ENCODE measurements at places on chromosomes 7 and 10.
A peak's percentile ranks its signal among the peaks of the same experiment; 100 is the strongest.

DNA sequence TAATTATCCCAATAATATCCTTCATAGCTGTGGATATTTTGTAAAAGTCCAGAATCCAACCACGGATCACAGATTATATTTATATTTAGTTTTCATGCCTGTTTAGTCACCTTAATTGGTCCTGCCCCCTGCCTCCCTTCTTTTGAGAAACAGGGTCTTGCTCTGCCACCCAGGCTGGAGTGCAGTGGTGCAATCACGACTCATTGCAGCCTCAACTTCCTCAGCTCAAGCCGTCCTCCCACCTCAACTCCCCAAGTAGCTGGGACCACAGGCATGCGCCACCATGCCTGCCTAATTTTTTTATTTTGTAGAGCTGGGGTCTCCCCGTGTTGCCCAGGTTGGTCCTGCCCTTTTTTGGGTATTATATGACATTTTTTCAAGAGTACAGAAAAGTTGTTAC lies 129.4 kb downstream of the KAT6B start:
- no peak for DNase-seq

- DNase-seq, result no peak
Measured at GRCh38 chr7:137715533-137715932, 131.2 kb downstream of the DGKI start.

DNA sequence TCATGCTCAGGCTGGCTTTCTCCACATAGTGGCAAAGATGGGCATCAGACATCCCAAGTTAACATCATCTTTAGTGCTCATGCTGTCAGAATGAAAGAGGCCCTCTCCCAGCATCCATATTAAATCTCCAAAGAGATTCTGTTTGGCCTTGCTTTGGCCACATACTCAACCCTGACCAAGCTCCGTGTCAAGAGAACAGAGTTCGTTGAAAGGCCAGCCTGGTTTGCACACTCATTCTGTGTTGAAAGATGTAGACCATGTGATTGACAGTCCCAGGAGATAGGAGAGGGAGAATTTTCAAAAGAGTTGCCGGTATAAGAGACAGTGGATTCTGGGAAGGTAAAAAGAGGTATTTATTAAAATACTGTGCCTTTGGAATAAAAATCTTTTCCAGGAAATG lies 19.7 kb downstream of the MET start:
- DNase-seq, result no peak

DNA sequence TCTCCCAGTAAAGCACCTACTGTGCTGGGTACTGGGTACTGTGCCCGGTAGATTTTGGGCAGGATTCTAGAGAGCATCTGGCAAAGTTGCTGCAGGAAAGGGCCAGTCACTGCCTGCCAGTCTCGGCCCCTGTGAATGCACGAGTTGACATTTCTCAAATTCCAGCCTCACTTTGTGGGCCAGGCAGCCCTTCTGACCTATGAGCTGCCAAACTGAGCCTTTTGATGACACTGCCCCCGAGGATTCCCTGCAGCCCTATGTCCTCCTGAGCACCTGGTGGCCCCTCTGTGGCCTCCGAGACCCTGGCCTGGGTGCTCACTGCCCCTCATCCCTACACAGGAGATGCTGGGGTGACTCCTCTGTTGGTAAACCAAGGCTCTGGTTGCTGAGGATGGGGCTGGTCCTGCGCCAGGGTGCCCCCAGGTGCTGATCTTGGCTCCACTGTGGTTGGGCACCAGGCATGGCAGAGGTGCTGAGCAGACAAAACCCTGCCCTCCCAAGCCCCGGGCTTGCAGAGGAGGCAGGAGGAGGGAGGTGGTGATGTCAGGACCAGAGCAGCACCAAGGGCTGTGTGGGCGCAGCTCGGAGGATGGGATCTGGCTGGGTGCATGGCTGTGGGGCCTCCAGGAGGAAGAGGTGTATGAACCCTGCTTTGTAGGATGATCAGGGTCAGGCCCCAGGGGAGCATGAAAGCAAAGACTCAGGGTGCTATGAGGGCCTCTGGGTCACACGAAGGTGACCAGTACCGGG lies 16.2 kb downstream of the LHPP start:
- DNase-seq, result no peak

GRCh38 chr7:74037609-74038008 lies 9.6 kb downstream of the ELN start:
- DNase-seq, result no peak

DNA sequence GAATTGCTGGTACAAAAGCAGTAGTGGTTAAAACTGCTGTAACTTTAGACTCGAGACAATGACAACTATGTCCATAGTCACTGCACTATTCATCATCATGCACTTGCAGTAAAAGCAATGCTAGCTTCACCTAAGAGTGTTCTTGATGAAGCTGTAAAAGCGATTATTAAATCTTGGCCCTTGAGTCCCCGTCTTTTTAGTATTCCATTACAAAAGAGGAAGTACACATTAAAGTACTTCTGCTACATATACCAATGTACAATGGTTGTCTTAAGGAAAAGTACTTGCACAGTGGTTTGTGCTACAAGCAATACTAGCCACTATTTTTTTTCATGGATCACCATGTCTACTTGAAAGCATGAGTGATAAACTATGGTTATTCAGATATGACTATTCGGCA lies 78.3 kb downstream of the ATAD1 start:
- no peak for DNase-seq

GRCh38 chr7:5629941-5630340 lies 151.5 kb downstream of the RNF216 start:
- DNase-seq, result peak; percentile 55

DNA sequence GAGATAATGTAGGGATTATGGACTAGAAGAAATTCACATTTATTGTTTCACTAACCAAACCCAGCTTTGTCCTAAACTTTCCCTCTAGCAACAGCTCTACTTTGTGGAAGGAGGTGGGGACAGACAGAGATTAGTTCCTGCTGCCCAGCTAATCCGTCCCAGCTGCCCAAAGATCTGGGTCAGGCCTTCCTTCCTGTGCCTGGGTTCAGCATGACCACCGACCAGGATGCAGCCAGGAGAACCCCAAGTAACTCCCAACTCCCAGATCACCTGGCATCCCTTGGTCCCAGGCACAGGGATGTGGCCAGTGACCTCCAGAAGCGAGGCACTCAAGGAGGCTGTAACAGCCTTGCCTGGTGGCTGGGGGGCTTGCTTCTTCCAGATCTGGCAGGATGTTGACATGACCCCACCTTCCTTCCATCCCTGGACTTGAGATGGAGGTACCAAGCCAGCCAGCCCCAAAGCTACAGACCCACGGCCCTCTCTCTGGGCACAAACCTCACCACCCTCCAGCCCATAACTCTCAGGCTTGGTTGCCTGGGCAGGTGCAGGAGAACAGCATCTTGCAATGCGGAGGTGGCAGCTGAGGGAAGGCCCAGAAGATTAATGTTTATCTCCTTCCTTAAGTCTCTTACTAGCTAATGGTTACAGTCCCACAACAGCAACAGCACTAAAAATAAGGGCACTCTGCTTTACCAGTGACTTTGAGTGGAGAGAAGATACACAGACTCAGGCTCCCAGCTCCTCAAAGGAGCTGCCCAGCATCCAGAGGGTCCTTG lies 11.1 kb downstream of the CAMK2G start:
- DNase-seq, result no peak

- no peak for DNase-seq
Measured at GRCh38 chr10:60424971-60425370, 35.3 kb upstream of the ANK3 start.

DNA sequence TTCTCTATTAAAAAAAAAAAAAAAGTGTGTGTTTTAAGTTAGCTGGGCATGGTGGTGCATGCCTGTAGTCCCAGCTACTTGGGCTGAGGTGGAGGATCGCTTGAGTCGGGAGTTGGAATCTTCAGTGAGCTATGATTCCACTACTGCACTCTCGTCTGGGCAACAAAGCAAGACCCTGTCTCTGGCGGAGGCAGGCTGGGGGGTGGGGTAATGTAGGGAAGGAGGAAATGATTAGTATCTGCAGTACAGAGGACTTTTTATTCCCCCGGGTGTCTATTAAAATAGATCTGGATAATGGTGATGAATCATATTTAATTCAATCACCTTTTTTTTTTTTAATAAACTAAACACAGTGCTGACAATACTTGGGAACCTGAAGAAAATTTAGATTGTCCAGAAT lies 6.5 kb downstream of the CBX3 start:
- no peak for DNase-seq

DNA sequence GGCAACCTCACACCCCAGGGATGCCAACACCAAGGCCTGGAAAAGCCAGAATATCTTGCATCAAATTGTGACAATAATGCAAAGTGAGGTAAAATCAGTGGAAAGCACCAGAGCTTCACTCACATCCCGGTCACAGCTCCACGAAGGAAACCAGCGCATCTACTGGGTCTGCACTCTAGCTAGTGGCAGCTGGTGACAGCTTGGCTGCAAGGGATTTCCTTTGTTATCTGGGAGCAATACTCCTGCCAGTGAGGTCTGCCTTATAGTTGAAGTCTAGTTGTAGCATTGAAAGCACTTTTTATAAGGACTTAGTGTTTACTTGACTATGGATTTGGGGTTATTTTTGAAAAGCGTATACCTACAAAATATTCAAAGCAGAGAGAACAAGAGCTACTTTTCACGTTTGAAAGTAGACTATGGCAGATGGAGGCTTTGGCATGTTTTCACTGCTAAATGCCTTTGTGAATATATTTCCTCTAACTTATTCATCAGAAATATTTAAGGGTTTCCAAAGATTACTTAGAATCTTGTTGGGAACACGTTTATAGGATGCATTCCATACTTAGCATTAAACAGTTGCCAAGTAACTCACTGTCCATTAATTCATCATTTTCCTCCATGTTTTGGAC lies 26.1 kb downstream of the WDFY4 start:
- no peak for DNase-seq

- peak; percentile 49 for DNase-seq
Measured at GRCh38 chr10:6136215-6137201, 47.7 kb downstream of the RBM17 start.

GRCh38 chr7:25911738-25912607 lies 240.0 kb upstream of the NFE2L3 start:
- no peak for DNase-seq

GRCh38 chr7:29400437-29400836 lies 163.2 kb upstream of the PRR15 start:
- no peak for DNase-seq

GRCh38 chr7:43764807-43765491 lies 6.5 kb downstream of the BLVRA start:
- no peak for DNase-seq

DNA sequence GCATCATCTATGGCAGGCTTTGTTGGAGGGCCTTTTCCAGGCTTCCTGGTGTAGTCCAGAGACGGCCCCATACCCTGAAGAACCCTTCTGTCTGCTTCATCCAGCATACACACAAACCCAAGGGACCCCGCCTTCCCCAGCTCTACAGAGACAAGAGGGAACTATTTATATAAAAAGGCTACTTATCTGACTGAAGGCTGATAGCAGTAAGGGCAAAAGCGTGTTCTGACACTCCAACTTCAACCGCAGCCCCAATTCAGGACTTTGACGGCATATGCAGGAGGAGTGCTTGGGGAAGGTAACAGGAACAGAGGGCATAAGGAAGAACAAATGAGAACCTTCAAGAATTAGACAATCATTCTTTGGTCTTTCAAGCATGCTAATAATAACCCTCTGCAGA lies 21.0 kb downstream of the GNA12 start:
- DNase-seq, result no peak

GRCh38 chr10:21518149-21518640 lies 7.3 kb downstream of the SKIDA1 start:
- no peak for DNase-seq

- no peak for DNase-seq
Measured at GRCh38 chr10:109275960-109276359, 647.4 kb downstream of the XPNPEP1 start.

Data from GM04503 (cell line).